Stimulated activated CD8-positive, alpha-beta memory T cell treated with anti-CD3 and anti-CD28 coated beads, Interleukin-12 subunit alpha, Interleukin-12 subunit beta, amount 100 ng/mL, for 1 hour (primary cell): ENCODE measurements at places on chromosomes 3 and 15.

DNA sequence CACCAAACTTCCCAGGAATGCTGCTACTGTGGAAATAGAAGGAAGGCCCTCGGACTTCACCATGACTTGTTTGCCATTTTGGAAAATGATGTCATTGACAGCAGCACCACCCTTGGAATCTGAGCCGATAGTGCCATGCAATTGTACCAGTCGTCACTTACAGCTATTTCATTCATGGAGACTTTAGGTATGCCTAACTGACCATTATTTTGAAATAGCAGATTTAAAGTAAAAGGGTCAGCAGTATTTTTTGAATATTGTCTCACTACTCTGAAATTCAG is 66.0 kb upstream of the ARL8B start:
- no peak for DNase-seq

- DNase-seq: no peak
Measured at GRCh38 chr3:15171096-15171495, 35.0 kb upstream of the CAPN7 start.

DNA sequence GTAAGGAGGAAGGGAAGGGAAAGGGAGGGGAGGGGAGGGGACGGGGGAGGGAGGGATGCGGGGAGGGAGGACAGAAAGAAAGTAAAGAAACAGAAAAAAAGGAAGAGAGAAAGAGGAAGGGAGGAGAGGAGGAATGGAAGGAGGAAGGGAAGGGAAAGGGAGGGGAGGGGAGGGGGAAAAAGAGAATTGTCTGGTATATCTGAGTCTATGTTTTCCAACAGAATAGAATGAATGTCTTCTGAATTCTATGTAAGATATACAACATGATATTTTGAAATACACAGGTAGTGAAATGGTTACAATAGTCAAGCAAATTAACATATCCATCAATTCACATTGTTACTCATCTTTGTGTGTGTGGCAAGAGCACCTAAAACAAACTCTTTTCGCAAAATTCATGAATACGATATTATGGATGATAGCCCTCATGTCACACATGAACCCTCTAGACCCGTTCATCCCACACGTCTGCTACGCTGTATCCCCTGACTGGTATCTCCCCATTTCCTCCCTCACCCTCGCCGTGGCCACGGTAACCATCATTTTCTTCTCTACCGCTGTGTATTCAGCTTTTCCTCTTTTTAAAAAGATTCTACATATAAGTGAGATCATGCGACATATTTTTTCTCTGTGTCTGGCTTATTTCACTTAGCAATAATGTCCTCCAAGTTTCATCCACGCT is 168.9 kb downstream of the XXYLT1 start:
- no peak for DNase-seq

- no peak for DNase-seq
Measured at GRCh38 chr3:114437897-114438296, 144.1 kb downstream of the TIGIT start.

DNA sequence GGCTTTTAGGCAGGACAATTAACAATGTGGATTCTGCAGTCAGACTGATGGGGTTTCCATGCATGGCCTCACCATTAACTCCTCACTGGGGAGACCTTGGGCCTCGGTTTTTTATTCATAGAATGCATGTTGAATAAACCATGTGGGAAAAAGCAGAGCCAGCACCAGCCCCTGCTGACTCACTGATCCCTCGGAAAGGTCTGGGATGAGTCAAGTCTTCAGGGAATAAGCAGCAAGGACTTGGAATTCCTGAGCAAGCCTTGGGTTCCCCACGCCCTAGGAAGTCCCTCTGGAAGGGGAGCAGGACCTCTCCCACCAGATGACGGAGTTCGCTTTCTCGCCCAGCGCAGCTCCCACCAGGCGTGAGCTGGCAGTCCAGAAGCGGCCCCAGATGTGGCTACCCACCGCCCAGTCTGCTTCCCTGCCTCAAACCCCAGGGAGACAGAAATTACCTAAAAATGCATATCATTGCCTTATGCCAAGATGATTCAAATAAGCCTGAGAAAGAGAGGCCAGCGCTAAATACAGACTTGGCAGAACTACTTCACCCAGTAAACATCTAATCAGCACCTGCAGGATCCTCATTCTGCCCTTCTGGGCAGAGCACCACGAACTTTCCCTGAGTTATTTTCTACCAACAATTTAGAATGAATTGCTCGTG is 45.4 kb downstream of the BTD start:
- no peak for DNase-seq

DNA sequence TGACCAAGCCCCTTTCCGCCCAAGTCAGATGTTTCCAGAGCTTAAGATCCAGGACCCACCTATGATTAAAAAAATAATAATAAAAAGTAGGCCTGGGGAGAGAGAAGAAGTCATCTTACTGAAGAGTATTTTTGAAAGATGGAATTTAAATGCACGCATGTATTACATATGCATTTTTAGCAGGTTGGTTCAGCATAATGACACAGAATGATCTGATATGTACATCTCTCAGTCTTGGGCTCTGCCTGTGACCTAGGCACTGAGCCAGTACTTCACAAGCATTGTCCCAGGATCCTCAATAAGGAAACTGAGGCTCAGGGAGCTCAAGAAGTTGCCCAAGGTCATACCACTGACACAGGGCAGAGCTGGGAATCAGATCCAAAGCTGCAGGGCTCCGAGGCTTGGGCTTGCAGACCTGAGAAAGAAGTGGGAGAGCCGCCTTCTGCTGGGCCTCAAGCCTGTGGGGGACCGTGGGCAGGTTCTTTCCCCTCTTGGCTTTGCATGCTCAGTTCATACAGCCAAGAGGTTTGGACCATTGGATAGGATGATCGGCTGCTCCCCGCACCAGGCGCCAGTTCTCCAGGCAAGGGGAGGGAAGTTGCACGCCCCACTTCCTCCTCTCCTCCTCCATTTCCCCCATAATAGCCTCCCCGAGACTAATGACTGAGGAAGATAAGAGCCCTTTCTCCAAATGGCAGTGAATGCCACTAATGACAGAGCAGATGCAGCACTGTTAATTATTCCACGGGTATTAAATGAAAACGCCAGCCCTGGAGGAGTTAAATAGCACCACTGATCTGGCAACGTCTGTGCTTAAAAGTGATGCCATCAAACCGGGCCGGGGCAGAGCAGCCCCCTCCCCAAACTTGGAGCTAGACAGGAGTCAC is 6.9 kb downstream of the SLC6A1 start:
- no peak for DNase-seq

DNA sequence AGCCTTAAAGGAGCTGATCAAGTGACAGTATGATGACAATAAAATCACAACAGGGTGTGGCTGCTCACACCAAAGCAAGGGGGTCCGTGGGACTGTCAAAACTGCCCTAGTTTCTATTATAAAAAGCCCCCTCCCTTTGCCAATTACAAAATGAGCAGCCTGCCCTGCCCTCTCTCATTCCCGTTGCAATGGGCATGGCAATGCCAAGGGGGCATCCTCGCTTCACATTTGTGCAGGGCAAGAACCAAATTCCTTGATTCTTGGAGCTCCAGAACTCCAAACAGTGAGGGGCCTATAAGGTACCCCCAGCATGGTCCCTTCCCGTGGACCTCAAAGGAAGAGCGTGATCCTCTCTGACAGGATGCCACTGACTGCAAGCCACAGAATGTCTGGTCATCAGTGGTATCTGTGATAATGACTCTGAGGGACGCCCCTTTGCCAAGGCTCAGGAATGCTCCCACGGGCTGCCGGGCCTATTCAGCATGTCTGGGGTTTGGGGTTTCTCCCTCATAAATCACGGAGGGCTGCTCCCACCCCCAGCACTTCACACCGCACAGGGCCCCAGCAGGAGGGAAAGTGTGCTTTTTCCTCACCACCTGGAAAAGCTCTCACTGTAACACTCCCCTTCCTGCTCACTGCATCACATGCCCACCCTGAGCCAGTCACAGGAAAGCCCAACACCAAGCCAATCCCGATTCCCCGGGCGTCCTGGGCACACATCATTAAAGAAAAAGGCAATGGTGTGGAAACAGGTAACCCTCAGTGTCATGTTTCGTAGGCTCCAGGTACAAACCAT is 105.1 kb upstream of the TRPM1 start:
- no peak for DNase-seq

GRCh38 chr15:39578851-39579486 is 1.9 kb upstream of the THBS1 start:
- no peak for DNase-seq

DNA sequence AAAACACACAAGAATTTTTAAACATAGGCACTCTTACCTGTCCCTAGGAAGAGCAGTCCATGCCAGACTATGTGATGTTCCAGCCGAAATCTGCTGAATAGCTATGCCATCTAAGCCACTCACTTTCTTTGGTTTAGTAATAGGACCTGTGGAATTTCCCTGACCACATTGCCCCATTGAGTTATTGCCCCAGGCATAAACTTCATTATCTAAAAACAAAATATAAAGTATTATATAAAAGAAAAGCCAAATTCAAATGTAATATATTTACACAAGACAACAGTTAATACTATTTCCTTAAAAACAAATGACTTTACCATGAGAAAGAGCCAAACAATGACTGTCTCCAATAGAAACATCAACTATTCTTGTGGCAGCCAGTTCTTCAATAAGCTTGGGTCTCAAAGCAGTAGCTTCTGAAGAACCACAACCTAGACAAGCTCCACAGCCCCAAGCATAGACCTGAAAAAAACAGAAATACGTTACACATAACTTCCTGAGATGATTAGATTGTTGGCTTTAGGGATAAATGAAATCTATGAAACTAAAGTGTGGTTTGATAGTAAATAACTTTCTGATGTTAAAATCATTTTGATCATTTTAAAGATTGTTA is 84.3 kb downstream of the HERC1 start:
- no peak for DNase-seq

DNA sequence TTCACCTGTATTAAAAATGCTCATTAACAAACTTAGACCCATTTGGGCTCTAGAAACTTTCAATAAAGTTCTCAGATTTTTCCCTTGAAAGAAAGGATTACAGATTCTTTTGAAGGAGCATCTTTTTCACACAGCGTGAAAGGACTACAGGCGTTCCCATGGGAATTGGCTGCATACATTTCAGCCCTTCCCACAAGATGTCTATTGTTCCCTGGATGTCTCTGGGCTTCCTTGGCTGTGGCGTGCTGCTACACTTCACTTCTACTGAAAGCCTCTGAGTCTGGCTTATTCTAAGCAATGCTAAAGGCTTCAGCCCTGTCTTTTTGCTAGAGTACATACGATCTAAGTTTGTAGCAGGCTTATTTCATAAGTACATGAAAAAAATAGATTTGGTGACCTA is 1.4 kb downstream of the VEPH1 start:
- DNase-seq: no peak

GRCh38 chr3:152720951-152721718 is 113.8 kb upstream of the P2RY1 start:
- no peak for DNase-seq

DNA sequence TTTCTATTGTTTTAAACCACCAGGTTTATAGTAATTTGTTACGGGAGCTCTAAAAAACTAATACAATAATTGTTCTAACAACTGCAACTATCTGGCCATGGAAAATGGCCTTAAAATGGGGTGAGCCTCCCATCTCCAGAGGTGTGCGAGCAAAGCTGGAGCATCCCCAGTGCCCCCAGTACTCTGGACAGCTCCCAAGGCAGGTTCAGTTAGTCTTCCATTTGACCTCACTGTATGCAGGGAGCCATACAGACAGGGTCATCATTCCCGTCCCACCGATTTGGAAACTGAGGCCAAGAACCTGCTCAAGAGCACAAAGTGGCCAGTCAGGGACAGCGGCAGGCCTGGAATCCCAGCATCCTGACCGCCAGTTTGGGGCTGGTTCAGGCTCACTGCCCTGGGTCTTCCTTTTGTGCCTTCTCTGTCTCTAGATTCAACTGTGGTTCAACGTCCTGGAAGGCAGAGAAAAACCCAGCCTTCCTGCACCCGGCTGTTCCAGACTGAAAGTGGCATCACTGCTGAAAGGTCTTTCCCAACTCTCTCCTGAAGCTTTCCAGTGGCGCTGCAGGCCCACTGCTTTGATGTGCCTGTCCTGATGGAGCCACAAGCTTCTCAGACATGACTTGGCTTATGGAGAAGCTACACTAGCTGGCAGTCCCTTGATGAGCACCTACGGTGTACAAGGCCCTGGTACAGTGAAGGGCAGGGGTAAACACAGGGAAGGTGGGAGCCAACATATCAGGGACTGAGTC is 76.6 kb upstream of the LINGO1 start:
- no peak for DNase-seq

DNA sequence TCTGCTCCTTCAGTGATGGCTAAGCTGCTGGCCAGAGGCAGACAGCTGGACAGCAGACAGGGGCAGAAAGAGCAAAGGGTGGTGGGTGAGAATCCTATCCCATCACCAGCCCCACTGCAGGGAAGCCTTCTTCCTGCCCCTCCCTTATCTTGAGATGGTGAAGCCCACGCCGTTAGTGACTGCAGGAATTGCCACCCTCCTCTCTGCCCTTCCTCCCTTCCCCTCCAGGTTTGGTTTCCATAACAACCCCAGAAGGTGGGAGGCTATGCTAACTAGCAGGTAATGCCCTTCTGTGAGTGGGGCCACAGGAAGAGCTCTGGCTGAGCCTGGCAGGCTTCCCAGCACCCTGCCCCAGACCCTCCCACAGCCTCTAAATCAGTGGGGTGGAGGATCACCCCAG is 32.8 kb downstream of the SCN5A start:
- DNase-seq: no peak

DNA sequence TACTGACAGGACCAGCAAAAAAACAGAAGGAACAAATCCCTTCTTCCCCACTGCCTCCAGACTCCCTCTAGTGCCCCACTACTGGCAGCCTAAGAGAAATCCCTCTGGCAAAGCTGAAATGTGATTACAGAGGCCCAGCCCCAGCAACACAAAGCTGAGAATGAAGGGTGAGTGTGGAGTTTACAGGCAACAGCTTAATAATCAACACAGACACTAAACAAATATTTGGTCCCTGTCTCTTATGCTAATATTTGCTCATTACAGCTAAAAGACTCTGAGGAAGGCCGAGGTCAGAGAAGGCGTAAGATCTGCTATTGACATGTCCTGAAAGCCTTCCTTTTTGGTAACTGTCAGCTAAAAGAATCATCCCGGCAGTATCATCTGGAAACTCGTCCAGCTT is 308.5 kb upstream of the RASGRP1 start:
- DNase-seq: no peak

DNA sequence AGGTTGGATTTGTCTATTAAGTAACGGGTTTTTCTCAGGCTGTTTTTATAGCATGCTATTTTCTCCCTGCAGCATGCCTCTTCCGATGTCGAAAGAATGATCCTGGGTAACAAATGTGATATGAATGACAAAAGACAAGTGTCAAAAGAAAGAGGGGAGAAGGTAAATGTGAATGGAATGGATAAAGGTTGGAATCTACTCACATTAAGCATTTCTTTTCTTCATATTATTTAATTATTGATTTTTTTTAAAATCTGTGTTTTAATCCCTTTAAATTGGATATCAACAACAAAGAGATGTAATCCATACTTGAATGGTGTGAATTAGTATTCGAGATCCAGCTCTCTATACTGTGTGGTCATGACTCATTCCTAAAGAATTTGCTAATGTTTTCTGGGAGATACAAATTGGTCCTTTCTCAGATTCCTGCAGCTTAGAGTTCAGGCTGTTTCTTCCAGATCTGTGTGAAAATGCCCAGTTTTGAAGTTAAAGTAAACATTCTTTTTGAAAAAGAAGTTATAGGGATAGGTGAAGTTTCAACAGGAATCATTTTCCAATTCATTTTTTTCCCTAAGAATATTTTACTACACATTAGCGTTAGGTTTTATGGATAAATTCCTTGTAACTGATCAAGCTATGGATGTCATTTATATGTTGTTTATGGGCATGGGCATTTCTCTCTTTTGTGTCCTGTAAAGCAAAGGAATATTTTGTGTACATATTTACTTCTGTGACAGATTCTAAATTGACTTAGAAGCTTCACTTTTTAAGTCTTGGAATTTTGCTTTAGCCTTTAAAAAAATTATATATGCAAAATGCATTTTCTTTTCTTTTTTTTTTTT is 20.8 kb upstream of the APH1B start:
- DNase-seq: no peak
